Natural killer cell treated with Interleukin-12 subunit alpha and Interleukin-12 subunit beta and Interleukin-15 and Interleukin-18, amount 100 ng/mL, for 72 hours (primary cell): ENCODE measurements at places on chromosomes 2 and 18.

GRCh38 chr18:1999387-1999786, 571.9 kb downstream of the METTL4 start:
- no peak for DNase-seq

- no peak for DNase-seq
These were observed 167.0 kb upstream of the HAAO start for GRCh38 chr2:42959234-42960001.

GRCh38 chr2:39508198-39508597, 71.1 kb upstream of the MAP4K3 start:
- DNase-seq: no peak

- DNase-seq: no peak
These were observed 3.1 kb downstream of the ATOH8 start for GRCh38 chr2:85756822-85757435.

- DNase-seq: no peak
These were observed 217.0 kb downstream of the C1D start for GRCh38 chr2:67845621-67846369.

- no peak for DNase-seq
These were observed 95.6 kb downstream of the HDAC4 start for GRCh38 chr2:239305222-239305575.

GRCh38 chr18:48800876-48801727, 149.7 kb downstream of the SMAD7 start:
- no peak for DNase-seq

DNA sequence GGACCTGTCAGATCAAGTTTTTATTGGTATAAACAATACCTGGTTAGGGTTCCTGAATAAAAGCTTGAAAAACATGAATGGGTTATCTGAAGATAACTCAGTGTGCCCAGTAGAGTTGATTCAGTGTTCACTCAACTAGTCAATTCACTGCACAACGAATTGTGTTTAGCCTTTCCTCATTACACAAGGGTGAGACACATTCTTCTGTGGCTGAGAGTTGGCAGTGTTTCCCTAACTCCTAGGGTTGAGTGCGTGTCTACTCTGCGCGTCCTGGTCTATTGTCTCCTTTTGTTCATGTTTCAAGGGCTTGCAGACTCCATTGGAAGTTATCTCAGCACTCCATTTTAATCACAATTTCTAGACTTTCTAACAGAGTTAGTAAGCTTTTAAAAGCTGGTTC, 32.8 kb upstream of the TMEM178A start:
- DNase-seq: no peak

- DNase-seq: no peak
These were observed 645 bp downstream of the KCTD18 start for GRCh38 chr2:200509235-200509611.

DNA sequence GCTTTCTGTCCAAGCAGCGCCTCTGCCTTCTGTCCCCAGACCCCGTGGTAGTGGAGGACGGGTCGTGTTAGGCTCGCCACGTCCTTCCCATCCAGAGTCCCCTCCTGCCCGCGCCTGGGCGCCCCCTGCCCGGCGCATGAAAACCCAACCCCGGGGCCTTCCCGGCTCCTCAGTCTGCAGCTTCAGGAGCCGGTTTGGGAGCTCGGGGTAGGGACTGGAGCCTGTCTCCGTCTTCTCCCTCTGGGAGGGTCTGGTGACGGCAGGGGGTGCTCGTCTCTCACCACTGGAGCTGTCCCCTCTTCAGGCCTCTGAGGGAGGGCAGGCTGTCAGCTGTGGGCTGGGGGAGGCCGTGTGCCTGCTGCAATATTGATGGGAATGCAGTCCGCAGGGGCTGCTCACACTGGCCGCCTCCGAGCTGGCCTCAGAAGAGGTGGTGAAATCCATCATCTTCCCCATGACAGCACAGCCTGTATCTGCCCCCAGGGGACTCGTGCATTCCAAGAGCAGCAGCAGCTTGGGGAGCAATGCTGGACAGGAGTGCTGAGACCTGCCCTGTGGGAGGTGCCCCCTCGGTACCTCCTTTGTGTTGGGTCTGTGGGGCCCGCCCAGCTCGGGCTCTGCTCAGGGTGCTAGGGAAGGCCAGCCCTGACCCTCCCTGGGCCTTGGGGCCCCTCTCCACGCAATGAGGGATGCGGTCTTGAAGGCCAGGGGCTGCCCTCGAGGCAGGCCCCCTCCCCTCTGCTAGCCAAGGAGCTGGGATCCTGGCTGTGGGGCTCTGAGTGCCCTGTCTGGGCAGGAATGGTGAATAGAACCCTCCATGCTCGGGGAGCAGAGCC, 17.8 kb upstream of the KLHL30 start:
- peak; percentile 42 for DNase-seq

DNA sequence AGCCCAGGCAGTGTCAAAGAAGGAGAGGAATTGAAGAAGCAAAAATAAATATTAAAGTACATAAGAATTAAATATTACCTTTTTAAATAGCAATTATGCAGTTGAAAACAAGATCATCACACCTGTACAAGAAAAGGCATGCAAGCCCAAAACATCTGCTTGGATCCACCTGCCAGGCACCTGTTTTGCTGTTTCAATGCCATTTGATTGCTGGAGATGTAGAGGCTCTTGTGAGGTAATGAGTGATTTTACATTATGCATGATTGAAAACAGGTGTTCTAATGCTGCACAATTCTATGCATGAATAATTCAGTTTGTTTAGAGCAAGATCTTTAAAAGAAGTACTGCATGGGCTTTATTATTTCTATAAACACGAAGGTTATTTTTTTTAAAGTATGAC, 700.6 kb upstream of the ZEB2 start:
- DNase-seq: no peak

DNA sequence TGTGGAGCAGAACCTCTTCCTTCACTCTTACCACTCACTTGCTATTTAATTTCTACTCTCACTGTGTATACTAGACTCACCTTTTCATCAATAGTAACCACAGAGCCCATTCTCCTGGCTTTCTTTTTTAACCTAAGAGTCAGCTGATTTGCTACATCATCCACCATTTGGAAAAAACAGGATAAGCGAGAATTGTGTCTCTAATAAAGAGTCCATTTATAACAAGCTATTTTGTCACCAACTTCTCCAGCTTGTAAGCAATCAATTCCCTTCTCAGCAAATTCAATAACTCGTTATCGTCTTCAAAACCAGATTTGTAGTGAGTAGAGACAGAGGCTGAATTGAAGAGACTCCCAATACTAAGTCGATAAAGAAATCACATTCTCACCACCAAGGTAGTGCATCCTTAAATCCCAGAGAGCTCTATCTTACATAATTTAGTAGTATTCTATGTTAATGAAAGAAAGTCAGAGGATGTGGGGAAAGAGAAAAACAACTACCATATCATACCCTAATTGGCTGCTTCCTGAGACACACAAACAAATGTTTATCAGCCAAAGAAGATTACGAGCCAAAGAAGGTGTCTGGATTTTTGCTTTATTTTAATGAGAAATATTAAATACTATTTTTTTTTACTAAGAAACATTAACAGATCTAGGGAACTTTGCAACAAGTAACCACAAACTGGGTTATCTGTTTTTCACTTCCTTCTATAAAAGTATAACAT, 52.5 kb upstream of the SPTBN1 start:
- no peak for DNase-seq

GRCh38 chr2:60096556-60096955, 456.9 kb downstream of the BCL11A start:
- no peak for DNase-seq

DNA sequence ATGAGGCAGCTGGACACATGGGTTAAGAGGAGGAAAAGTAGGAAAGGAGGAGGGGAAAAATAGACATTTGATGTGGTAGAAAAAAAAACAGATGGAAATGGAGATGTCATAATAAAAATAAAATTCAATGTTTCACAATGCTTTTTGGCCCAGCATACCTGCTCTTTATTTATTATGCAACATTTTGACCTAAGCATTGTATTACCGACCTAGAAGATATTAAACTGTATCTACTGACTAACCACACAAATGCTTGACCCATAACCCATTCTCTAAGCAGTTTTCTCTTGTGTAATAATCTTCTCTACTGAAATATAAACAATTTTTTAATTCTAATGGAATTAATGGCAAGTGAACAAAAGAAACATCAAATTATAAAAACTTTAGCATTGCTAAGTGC, 362.3 kb downstream of the FBXO15 start:
- no peak for DNase-seq

GRCh38 chr2:108841506-108841905, 54.9 kb downstream of the CCDC138 start:
- DNase-seq: no peak

DNA sequence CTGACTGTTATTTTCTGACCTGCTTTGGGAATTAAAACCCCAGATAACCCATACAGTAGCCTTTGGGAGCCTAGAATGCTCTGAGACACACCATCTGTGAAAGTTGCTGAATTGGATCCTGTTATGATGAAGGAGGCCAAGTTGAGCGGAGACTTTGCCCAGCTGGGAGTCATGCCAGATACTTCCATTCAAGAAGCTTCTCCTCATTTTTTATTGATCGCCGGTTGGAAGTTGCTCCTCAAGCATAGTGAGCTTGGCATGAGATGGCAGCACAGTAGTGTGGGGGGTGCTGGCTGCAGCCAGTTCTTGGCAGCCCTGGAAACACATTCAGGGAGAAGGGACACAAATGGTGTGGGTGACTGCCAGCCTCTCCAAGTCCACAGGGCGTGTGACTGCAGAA, 270.7 kb upstream of the NRP2 start:
- no peak for DNase-seq

DNA sequence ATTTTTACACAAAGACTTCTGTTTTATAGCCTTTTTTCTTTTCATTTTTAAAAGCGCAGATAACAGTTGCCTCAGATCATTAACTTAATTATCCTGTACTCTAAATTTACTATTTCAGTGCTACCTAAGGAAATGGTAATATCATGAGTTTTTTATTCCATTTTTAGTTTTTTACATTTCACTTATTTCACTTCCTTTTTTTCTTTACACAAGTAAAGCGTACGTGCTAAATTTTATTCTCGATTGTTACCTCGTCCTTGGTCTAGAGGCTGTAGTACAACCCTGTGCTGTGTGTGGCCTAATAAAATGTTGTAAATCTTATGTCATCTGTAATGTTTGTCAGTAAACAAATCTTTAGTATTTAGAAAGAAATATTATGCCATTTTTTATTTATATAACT, 49.2 kb downstream of the CRIM1 start:
- DNase-seq: no peak

GRCh38 chr18:48116873-48117630, 186.6 kb upstream of the SMAD2 start:
- peak; percentile 15 for DNase-seq

GRCh38 chr2:166180951-166181812, 53.4 kb upstream of the SCN1A start:
- DNase-seq: no peak

GRCh38 chr2:30716123-30716900, 90.9 kb downstream of the CAPN13 start:
- DNase-seq: no peak

DNA sequence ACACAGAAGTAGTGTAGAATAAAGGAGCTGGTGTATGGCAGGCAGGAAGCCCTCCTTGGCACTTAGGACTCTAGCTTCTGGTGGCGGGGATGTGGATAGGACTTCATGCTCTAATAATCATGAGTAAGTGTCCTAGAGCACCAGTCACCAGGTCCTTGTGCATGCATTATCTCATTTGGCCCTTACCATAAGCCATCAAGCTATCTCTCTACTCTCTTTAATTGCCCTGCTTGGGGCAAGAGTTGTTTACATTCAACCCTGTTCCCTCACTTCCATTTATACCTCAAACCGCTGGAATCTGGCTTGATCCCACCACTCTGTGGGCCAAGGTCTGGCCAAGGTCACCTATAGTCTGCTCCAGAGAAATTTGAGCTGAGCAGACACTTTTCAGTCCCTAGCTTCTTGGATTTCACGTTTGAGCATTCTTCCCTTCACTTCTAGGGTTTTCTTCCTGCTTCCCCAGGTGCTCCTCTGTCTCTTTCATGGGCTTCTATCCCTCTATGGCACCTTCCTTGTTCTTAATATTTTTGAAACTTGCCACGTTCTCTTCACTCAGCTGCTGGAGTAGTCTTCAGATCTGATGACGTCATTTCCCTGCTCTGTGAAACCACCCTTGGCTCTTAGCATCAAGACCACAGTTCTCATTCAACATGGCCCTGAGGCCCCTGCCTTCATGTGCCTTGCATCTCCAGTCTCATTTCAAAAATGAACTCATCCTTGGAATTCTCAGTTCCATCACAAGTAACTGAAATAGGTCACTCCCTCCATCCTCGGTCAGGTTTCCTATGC, 94.9 kb upstream of the GATA6 start:
- DNase-seq: no peak

GRCh38 chr2:205800773-205801172, 118.5 kb downstream of the NRP2 start:
- no peak for DNase-seq

DNA sequence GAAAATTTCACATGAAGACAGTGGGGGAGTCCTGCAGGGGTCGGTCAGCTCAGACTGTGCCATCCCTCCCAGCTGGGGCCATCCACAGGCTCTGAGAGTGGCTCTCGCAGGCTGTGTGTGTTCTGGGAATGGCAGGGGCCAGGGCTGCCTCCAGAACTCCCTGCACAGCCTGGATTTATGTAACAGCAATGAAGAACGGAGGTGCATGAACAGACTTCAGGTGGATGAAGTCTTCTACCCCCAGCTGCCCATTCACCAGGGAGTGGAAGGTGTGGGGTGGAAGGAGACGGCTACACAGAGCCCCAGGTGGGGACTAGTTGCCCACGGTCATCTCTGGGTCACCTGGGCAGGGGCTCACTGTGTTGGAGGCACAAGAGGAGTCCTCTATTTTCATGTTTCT, 56.1 kb upstream of the HDAC4 start:
- DNase-seq: no peak
